ENCODE measurements at places on chromosomes 11 and 22. TPM values are rescaled to one million over a fixed set of nuclear protein-coding genes. Genes with fewer than 3 reads are reported as not detected.

DNA sequence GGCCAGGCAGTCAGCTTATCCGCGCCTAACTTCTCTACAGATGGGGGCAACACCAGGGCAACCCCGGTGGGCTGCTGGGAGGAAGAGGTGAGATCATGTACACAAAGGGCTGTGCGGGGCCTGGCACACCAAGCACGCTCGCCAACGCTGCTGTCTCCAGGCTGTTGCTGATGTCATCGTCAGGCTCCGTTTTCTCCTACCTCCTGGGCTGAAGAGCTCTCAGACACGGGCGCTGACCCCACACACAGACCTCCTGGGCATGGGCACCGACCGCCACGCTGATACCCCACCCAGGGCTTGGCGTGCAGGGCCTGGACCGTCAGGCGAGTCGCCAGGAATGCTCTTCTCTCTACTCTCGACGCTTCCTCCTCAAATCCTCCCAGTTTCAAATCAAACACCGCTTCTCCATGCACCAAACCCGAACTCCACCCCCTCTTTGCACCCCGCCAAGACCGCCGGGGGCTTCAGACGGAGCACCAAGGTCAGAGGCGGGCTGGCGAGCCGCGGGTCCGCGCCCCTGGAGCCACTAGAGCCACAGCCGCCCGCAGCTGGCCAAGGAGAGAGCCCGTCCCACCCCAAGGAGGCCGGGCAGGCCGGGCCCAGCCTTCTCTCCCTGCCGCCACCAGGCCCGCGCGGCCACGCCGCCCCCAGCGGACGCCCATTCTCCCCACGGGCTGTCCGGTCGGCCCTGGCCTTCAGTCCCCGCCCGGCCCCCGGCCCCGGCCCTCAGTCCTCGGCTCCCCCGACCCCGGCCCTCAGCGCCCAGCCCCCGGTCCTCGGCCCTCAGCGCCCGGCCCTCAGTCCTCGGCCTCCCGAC is 772 bp downstream of the SBF1 start:
- peak; percentile 89 for DNase-seq

OR52A1 gene
- 8.2 TPM for total RNA-seq

DNA sequence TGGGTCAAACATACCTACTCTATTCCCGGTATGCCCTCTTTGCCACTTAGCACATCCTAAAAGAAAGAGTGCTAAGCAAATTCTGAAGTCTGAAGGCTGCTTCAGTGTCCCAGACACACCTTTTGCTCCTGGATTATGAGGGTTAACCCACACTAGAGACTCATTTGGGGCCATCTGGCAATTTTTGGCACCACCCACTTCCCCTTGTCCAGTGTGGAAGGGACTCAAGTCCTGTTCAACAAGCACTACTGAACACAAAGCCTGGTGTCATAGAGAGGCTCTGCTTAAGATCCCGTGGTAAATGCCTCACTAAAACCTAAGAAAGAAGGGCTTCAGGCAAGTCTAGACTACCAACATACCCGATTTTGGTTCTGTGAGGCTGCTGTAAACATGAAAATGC is 85.8 kb downstream of the SERGEF start:
- no peak for DNase-seq

MFNG gene
- total RNA-seq: 1.3 TPM

PLAAT5 gene
- 29.6 TPM for total RNA-seq

GRCh38 chr11:95067841-95068219 is 1.1 kb downstream of the SRSF8 start:
- no peak for DNase-seq

- DNase-seq: no peak
These were observed 746.1 kb downstream of the CNTN5 start for GRCh38 chr11:99766811-99767210.

DNA sequence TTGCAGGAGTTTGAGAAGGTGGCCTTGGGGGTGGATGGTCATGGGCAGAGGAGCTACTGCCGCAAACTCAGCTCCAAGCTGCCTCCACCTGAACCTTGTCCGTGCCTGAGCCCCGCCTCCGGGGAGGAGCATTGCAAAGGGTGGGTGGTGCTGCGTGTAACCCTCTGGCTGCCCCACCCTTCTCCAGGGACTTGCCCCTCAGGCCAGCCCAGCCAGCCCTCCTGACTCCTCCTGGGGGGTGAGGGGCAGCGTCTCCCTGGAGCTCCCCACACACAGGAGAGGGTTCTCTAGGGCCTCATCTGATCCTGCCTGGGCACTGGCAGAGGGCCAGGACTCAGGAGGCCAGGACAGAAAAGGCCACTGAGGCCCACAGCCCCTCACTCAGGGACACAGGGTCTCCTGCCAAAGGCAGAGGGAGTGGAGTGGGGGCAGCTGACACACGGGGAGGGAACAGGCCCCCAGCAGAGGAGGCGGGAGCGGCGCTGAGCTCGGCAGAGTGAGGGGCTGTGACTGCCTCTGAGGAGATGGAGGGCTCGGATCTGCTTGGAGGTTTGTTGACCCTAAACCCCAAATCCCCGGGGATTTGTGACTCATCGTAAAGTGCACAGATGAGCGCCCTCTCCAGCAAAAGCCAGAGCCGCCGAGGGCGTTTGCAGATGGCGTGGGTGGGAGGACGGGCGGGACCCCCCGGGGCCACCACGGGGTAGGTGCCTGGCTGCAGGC is 12.8 kb downstream of the BRSK2 start:
- peak; percentile 80 for DNase-seq

GRCh38 chr22:40031766-40032470 is 37.2 kb downstream of the FAM83F start:
- no peak for DNase-seq

APOBEC3F gene
- 1.1 TPM for total RNA-seq

TMEM86A gene
- 1.5 TPM for total RNA-seq

DNA sequence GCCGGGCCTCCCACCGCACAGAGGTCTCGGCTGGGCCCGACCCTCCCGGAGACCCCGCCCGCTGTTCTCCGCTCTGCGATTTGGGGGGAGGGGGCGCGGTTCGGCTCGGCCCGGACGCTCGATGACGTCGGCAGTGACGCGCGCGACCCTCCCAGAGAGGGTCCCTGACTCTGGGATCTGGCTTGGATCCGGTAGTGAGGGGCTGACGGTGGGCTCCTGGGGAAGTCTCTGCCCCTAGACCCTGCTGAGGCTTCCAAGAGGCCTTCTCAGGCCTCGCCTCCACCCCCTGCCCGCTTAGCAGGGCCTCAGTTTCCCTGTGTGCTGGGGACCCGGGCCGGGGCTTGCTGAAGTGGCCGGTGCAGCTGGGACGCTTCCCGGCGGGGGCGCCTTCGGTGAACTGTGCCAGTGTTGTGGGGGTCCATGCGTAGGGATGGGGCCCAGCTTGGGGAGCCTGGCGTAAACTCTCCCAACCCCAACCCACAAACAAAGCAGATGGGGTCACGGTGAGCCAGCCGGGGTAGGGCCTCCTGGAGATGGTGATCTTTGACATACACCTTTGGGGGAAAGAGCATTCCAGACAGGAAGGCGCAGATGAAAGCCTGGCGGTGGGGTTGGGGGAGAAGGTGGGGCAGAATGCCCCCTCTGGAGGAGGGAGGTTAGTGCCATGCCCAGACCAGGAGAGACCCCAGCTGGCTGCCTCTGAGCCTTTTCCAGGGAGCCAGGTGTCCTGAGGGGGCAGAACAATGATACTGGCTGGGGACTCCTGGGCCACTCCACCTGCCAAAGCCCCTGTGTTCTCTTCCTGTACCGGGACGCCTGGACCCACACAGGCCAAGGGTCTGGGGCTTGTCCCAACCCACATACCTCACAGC is 1.0 kb downstream of the B4GALNT4 start:
- DNase-seq: peak; percentile 94

PANX1 gene
- 25.7 TPM for total RNA-seq

OVOL1 gene
- 1.4 TPM for total RNA-seq

GRCh38 chr11:16049611-16050010 is 306.7 kb downstream of the SOX6 start:
- peak; percentile 9 for DNase-seq

DNA sequence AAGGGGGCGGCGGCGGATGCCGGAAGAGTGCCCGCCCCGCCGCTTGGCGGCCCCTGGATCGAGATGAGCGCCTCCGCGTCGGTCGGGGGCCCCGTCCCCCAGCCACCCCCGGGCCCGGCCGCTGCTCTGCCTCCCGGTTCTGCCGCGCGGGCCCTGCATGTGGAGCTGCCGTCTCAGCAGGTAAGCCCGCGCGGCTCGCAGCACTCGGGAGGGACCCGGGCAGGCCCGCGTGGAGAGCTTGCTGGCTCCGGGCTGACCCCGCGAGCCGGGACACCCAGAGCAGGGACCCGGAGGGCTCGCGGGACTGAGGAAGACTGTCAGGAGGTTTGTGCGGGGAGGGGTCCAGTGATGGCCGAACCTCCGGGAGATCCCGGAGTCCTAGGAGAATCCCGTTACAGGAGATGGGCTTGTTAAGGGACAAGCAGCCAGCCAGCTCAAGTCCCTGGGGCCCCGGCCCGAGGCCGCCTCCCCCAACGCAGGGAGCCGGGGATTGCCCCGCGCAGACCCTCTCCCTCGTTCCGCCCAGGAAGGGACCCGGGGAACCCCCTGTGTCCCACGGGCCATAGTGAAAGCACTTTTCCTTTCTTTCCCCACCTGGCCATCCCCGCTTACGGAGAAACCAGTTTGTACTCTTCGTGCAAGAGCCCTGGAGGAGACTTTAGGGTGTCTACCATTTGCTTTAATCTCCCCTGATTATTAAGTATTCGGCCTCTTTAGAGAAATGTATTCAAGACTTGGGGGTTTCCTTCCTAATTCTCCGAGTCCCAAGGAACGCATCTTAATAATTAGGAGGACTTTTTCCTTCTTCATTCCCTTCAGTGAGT is 547 bp downstream of the UVRAG start:
- DNase-seq: peak; percentile 79

GRCh38 chr11:114196997-114197703 is 99.0 kb upstream of the NNMT start:
- no peak for DNase-seq

CARD18 gene
- not detected for total RNA-seq

PRODH gene
- 34.3 TPM for total RNA-seq

- no peak for DNase-seq
These were observed 49.0 kb downstream of the PPFIA1 start for GRCh38 chr11:70319396-70320076.

DNA sequence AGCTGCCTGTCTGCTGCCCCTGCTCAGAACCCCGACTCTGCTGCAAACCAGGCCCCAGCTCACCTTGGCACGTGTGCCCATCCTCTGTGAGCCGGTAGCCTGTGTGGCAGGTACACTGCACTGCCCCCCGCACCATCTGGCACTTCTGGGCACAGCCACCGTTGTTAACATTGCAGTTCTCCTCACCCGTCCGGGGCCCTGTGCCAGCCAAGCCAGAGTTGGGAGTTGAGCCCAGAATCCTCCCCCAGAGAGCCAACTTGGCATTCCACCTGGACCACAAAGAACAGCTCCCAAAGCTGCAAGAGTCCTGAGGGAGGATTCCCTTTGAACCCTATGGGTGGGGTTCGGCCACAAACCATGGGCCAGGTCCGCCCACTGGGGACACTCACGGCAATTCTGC is 22.5 kb downstream of the LRP4 start:
- no peak for DNase-seq

GRCh38 chr22:35930933-35931332 is 97.7 kb downstream of the RBFOX2 start:
- peak; percentile 8 for DNase-seq

GRCh38 chr11:132285631-132286030 is 915.2 kb downstream of the NTM start:
- DNase-seq: no peak

Data from H7 (cell line).